Activated CD8-positive, alpha-beta memory T cell treated with anti-CD3 and anti-CD28 coated beads for 1 hour (primary cell): ENCODE measurements at places on chromosomes 4 and X.
A peak's percentile ranks its signal among the peaks of the same experiment; 100 is the strongest.

DNA sequence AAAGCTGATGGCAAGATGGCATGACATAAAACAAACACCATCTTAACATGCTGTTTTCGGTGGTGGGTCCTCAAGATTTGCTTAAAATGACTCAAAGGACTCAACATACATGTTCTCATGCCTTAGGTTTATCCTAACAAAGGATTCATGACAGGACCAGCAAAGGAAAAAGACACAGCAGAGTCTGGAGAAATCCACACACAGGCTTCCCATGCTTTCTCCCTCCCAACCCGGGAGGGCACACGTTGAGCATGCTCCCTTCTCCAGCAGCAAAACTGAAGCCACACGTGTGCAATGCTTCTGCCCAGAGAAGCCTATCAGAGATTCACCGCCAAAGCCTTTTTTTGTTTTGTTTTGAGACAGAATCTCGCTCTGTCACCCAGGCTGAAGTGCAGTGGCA, 39.9 kb downstream of the SAT1 start:
- no peak for DNase-seq

DNA sequence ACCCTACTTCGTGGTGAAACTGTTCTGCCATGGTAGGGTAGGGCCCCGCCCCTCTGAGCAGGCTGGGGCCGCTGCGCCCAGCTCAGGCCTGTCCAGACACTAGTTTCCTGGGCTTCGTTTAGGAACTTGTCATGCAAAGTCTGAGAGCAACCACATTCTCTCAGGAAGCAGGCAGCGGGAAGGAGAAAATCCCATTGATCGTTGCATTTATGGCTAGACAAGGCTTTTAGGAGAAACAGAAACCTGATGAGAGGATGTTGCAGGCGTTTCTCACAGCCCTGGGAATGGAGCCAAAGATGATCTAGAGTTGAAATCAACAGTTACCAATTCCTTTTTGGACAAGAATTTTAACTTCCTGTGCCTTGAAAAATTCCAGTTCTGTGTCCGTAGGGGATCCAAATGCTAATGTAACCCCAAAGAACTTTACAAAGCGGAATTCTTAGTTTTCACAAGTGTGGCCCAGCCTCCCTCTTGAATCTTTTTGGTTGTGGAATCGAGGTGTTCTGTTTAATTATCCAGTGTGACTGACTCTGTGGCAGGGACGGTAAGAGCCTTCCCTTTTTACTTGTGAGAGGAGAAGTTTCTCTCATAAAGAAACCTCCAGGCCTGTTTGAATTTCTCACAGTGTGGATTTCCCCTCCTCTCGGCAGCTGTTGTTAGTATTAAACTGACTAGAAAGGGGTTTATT, 4.5 kb upstream of the CXCL9 start:
- no peak for DNase-seq

GRCh38 chrX:67523932-67524331, 19.9 kb upstream of the AR start:
- no peak for DNase-seq

DNA sequence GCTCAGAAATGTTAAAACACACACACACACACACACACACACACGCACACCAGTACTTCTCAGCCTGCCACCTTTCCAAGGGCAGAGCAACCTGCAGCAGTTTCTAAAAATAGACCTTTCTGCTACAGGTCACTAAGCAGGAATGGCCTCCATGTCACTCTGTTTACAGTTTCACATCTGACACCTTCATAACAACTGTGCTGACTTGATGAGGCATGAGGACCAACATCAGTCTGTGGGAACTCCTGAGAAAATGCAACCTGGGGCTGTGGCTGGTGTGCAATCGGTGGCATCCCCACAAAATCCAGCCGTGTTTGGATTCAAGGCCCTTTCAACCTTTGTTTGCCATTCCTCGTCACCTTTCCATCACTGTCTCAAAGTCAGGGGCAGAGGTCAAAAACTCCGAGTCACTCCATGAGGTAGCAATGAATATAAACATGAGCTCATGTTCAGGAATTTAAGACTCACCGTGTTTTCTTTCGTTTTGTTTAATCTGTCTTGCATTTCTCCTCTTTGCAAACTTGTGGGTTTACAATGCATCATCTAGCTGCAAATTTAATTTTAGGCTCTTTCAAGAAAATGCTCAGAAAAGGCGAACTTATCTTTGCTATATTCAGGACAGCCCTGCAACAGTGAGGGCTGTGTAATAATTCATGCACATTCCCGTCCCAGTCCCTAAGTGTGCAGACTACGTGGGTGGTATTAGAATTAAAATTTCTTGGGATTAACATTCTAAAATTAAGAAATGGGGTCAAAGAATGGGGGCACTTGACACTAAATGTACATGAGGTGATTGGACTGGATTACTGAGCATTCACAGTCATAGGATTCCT, 135.3 kb downstream of the SHROOM3 start:
- no peak for DNase-seq

- DNase-seq = no peak
Observed at GRCh38 chr4:80610845-80611677, 275.5 kb downstream of the CFAP299 start.

DNA sequence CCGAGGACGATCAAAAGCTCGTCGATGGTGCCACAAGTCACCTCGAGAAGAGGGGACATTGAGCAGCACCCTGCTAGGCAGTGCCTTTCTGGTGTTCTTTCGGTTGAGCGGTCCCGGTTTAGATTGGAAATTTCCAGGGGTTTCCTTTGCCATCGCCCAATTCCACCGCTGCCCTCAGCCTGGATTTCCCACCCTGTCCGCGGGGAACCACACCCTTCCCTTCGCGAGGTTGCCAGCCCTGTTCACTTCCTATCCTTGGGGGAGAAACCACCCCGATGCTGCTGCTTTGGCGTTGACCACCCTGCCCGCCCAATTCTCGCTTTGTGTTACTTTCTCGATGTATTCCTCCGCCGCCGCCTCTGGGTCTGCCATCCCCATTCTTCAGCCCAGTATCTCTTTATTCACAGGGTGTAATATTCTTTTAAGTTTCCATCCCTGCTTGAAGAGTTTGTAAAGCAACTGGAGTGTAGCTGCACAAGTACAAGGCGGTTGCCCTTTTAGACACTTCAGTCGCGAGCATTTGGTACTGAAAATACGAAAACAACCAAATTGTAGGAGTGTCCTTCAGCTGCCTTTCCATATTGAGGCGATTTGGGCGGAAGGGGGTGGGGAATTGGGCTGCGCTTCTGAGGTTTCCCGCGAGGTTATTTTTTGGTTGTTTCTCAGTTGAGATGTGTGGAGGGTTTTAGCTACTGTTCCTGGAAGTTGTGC, 1.1 kb downstream of the OGT start:
- peak; percentile 31 for DNase-seq

DNA sequence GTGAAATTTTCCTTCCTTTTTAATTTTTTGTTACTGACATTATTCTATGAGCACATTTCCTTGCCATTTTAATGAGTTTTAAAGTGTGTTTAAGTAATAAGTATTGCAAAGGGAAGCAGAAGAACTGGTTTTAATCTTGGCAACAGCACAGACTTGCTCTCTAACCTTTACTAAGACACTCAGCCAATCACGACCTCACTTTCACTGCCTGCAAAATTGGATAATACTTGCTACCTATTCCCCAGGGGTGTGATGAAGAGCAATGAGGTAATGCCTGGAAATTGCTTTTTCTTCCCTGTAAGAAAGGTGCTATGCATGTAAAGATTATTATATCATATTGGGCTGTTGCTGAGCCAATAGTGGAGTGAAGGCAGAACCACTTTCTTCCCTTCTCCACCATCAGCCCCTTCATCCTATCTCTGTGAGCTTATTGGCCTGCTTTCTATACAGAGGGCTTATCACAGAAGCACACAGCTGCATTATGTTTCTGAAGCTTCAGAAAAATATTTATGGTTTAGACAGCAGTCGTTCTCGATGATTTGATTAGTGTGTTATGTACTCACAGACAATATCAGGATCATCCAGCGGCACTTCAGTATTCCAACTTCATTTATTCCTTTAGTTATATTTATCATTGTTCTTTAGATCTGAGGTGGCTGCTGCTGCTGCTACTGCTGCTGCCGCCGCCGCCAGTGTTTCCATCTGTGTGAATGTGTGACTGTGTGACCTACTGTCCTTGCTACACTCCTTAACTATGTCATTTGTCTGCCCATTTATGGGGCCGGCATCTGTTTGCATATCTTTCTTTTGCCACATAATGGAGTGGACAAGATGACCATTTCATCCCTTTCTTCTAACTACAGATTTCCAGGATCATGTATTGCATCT, 255.1 kb downstream of the C4orf33 start:
- DNase-seq = no peak

DNA sequence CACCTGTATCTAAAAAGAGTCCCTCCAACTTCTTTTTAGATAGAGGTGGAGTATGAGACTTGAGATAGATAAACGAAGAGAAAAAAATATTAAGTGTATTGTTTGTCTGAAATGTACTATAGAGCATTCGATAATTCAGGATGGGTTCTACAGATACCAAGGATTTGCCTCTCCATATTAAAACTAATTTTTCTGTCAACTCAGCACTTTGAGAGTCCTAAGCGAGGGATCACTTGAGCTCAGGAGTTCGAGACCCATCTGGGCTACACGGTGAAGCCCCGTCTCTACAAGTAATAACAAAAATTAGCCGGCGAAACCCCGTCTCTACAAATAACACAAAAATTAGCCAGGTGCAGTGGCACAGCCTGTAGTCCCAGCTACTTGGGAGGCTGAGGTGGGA, 1.5 kb downstream of the DNAAF6 start:
- no peak for DNase-seq

- DNase-seq = no peak
Observed at GRCh38 chr4:107999932-108000539, 10.3 kb downstream of the HADH start.

DNA sequence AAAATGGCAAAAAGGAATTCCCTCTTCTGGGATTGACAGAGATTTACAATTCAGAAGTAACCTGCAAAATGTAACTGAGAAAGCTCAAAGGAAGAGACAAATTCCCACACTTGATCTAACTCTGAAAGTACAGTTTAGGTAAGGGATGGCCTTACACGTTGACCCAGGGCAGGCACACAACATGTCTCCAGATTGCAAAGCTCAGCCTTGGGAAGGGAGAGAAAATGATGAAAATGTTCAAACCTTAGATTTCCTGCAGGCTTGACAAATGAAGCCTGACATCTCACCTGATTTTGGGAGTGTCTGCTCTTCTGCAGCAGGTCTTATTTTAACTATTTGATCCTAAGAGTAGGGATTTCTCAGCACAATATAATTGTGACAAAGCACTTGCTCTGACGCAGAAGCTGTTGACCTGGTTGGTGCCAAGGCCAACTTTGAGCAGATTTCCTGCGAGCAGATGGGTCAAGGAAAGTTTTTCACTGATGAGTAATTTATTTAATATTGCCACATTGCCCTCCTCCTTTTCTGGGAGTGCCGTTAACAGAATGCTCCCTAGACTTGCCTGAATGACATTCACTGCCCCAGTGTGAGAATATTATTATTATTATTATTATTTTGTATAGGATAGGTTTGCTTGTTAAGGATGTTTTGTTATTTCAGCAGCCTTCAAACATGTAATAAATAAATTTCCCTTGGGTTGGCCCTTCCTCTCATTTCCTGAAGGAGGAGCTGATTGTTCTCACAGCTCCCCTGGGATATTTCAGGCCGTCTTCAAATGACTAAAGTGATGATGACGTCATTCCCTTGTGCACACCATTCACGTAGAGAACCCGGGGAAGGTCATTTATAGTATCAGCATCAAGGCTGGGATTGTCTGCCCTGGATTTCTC, 157.1 kb downstream of the VEGFC start:
- DNase-seq = no peak

- no peak for DNase-seq
Observed at GRCh38 chr4:184805462-184806228, 20.1 kb downstream of the ACSL1 start.

GRCh38 chrX:14030174-14030530, 460 bp upstream of the GEMIN8 start:
- DNase-seq = no peak

- DNase-seq = no peak
Observed at GRCh38 chrX:152904151-152905080, 6.5 kb downstream of the ZNF185 start.

DNA sequence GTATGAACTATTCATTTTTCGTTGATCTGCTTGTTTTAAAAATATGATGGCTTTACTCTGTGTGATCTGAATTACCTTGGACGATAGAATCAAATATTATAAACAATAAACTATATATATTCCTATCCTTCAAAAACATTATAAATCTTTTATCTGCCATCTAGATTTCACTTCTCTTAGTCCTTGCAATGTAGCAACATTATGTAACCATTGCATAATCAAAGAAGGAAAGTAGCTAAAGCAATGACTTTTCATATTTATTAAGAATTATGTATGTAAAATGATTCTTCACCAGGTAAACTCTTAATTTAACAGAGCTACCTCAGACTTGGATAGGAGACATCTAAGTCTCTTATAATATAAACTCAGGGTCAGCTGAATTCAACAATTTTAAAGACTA, 210.5 kb downstream of the ADAMTS3 start:
- DNase-seq = no peak

- DNase-seq = no peak
Observed at GRCh38 chr4:87461281-87461700, 38.9 kb downstream of the NUDT9 start.

- DNase-seq = no peak
Observed at GRCh38 chr4:121783210-121783609, 17.9 kb upstream of the EXOSC9 start.

DNA sequence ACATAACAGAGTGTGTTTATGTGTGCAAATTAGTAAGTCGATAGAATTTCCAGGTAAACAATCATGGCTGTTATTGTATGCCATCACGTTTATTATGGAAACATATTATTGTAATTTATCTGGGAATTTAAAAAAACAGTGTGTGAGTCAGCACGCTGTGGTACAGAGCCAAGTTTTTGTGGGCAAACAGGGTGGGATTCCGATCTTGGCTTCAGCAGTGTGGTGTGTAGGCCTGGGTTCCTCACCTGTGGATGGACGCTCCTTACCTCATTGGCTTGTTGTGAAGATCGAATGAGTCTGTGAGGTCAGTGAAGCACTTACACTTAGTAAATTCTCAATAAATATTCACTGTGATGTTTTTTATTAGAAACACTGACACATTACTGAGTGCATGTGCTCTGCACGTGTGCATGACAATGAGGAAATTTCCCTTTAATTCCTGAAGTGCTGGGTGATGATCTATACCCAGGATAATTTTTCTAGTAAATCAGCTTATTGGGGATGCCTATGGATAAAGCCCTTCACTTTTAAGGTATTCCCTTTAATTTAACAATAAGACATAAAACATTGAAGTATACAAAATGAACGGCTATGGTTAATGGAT, 36.4 kb downstream of the SLIT2 start:
- DNase-seq = no peak

DNA sequence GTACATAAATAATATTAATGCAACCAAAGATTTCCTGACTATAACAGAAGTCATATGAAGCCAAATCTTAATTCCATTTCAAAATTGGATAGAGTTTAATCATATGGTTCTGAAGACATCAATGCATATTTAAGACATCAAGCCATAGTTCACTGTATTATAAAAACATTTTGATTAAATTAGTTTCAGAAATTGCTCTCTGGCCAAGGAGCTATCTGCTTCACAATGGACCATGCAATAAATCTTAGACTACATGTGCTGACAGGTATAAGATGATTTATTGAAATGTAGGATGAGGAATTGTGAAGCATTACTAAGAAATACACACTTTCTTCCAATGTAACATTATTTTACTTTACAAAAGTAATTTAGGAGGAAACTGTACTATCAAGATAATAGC, 81.6 kb downstream of the MID1 start:
- no peak for DNase-seq

GRCh38 chrX:39855748-39856129, 242.0 kb downstream of the BCOR start:
- DNase-seq = peak; percentile 58

GRCh38 chr4:76458825-76459224, 23.8 kb downstream of the SHROOM3 start:
- no peak for DNase-seq
